Type B pancreatic cell (in vitro differentiated cells): ENCODE measurements at places on chromosomes 4 and X.

GRCh38 chr4:168153596-168154440 lies 61.5 kb downstream of the ANXA10 start:
- peak; percentile 73 for DNase-seq

- DNase-seq, result no peak
Observed at GRCh38 chr4:173513651-173514050, 16.4 kb downstream of the HAND2 start.

DNA sequence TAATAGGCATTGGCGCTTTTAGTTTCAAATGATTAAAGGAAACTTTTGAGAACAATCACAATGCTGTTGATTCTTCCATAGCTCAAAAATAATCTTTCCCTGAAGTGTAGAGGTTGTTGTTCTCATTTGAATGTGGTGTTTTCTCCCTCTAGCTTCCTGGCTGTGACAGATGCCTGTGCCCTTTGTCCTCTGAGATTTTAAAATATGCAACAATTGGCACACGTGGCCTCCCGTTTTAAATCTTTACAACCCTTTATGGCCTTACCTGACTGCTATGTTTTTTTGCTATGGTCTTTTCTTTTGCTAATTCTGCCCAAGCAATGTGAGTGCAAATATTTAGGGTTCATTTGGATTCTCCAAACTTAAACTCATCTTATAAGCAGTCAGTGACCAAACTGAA lies 22.9 kb upstream of the CASK start:
- DNase-seq, result no peak

GRCh38 chrX:11105080-11105479 lies 6.1 kb upstream of the HCCS start:
- no peak for DNase-seq

DNA sequence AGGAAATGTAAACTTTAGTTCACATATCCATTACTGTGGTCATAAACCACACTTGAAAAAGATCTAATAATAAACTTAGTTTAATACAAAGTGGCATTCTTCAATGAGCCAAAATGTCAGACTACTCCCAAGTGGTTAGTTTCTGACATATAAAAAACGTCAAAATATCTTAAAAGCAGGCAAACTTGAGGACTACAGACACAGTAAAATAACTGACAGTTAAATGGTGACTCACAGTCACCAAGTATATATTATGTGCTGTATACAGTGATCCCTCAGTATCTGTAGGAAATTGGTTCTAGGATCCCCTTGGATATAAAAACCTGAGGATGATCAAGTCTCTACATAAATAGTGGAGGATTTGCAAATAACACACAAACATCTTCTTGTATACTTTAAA lies 11.6 kb upstream of the CORIN start:
- DNase-seq, result no peak

DNA sequence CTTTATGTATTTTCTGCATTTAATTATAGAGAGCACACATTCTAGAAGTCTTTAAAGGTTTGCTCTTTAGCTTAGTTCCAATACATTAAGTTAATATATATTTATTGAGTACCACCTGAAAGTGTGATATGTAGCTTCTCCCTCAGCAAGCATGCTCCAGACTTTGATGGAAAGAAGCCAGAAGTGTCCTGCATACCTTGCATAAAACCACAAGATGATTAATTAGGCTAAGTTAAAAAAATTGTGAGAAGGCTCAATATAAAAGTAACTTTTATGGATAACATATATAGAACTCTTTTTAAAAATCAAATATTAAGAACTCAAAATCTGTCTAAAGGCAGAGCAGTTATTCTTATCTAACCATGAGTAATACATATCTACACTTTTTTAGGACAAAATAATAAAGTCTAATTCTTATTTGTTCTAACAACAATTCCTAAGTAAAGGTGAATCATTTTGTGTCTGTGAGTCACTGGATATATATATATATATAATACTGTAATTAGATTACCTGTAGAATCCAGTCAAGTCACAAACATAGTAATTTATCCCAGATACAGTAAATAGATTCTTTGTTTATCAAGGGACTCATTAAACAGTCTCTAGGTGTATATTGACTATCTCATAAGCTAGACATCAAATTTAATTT lies 51.2 kb downstream of the INTS12 start:
- no peak for DNase-seq

GRCh38 chr4:101415962-101416361 lies 68.6 kb upstream of the PPP3CA start:
- no peak for DNase-seq

DNA sequence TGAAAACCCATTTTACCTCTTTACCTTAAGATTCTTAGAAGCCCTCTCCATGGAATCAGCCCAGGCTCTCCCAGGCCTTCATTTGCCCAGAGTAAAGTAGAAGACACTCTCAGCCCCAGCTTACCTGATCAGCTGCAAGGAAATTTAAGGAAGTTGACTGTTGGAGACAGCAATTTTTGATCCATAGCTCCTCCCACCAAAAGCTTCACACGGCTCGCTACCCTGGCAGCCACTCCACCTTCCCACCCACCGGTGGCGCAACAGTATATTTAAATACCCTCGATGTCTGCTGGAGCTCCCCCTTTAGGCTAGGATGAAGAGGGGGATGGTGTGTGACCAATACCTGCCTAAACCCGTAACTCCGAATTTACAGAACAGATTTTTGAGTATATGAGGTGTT lies 75.4 kb downstream of the MBNL3 start:
- no peak for DNase-seq

GRCh38 chr4:174928174-174928573 lies 10.0 kb downstream of the ADAM29 start:
- no peak for DNase-seq

GRCh38 chrX:44974451-44974850 lies 101.5 kb downstream of the KDM6A start:
- DNase-seq, result no peak

GRCh38 chrX:10855845-10856244 lies 235.5 kb upstream of the MID1 start:
- no peak for DNase-seq

GRCh38 chrX:65926095-65927019 lies 113.5 kb downstream of the VSIG4 start:
- no peak for DNase-seq

GRCh38 chrX:139297638-139298037 lies 232.9 kb upstream of the F9 start:
- no peak for DNase-seq

GRCh38 chrX:40644821-40645358 lies 2.5 kb downstream of the CXorf38 start:
- no peak for DNase-seq
